Dermis lymphatic vessel endothelial cell (primary cell): ENCODE measurements at places on chromosomes 7 and 10. TPM values are rescaled to one million over a fixed set of nuclear protein-coding genes. Genes with fewer than 3 reads are reported as not detected.

KLLN gene
- total RNA-seq = 0.17 and 0.22 TPM in 2 replicates

HOXA5 gene
- 2.3 and 10.7 TPM in 2 replicates for total RNA-seq

VIPR2 gene
- not detected in 2 replicates for total RNA-seq

IL15RA gene
- 7.2 and 9.9 TPM in 2 replicates for total RNA-seq

INMT gene
- total RNA-seq = not detected in 2 replicates

NKX6-2 gene
- total RNA-seq = not detected in 2 replicates

GRID2IP gene
- total RNA-seq = under 0.01 and 0.09 TPM in 2 replicates

SH2D4B gene
- under 0.01 TPM in 2 replicates for total RNA-seq

GPER1 gene
- 0.86 and 0.87 TPM in 2 replicates for total RNA-seq

RP9 gene
- total RNA-seq = 8.3 and 8.5 TPM in 2 replicates
